Stimulated activated CD8-positive, alpha-beta memory T cell treated with anti-CD3 and anti-CD28 coated beads, Interleukin-7, amount 100 ng/mL, for 24 hours (primary cell): ENCODE measurements at places on chromosomes 7 and 10.

DNA sequence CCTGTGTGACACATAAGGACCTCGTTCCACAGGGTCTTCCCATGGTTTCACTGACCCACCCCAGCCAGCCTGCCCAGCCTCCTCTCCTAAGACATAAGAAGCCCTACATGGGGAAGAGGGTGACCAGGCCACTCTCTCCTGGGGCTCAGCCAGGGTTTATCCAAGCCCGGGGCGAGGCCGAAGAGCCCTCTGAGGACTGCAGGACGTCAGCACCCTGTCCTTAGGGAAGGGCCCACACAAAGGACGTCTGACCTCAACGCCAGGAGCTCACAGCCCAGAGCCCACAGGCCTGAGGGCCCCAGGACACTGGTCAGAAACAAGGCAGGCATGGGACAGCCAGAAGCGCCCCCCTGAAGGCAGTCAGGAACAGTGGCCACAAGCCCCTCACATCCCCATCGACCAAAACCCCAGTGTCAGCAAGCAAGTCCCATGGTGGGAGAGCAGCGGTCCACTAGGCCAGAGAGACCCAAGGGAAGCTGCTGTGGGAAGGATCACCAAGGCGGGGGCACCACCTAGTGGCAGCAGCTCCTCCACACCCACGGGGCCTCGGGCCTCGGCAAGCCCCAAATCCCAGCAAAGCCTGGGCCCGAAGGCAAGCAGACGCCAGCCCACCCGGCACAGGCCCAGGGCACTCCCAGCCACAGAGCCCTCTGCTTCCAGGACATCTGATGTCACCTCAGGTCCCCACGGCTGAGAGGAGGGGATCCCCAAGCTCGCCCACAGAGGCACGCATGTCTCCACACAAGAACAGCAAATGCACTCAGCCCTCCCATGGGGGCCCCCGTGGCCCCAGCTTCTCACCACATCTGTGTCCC lies 23.4 kb downstream of the MAD1L1 start:
- DNase-seq, result peak; percentile 4

DNA sequence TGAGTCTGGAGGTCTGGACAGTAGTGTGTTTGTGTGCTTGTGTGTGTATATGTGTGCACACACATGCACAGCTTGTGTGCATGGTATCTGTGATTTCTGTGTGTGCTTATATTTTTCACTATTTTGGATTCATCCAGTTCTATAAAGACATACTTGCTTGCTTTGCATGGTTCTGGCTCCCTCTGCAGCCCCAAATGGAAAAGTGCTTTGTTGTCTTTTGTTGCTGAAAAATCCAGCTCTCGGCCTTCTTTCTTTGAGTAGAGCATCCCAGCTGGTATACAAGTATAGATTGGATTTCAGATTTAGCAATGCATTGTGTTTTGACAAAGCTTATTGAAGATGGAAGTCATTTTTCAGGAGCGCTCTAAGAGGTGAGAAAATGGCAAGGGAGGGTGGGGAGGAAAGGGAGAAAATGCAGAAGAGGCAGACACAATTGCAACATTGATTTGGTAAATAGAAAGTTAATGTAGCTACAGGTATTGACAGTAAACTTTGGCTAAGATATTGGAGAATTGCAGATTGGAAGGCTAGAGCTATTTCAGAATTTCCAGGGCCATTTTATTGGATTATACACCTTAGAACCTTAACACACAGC lies 333.9 kb downstream of the AUTS2 start:
- no peak for DNase-seq

- DNase-seq, result no peak
Observed at GRCh38 chr10:118504467-118505205, 90.8 kb downstream of the PRLHR start.

DNA sequence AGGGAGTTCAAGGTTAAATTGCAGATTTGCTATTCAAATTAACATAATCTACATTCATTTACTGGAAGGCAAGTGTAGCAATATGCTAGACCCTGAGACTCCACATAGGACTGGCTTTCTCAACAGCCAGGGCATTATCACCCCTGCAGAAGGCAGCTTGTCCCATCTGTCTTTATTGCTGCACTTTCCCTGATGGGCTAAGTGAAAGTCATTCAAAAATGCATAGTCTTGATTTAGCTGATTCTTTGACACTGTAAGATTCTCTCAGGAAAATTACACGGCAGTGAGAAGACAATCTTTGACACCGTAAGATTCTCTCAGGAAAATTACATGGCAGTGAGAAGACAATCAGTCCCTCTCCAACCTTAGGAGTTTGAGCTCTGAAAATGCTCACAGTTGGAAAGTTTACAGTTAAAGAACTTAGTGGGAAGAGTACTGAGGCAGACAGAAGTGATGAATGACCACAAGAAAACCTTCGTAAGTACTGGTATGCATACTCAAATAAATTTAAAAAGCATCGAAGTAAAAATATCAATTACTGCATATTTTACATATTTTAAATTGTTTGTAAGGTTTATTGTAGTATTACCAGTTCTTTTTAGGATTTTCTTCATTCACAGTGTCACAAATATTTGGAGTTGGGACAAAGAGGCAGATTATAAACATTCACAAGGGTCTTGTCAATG lies 88.9 kb downstream of the RAPGEF5 start:
- no peak for DNase-seq

DNA sequence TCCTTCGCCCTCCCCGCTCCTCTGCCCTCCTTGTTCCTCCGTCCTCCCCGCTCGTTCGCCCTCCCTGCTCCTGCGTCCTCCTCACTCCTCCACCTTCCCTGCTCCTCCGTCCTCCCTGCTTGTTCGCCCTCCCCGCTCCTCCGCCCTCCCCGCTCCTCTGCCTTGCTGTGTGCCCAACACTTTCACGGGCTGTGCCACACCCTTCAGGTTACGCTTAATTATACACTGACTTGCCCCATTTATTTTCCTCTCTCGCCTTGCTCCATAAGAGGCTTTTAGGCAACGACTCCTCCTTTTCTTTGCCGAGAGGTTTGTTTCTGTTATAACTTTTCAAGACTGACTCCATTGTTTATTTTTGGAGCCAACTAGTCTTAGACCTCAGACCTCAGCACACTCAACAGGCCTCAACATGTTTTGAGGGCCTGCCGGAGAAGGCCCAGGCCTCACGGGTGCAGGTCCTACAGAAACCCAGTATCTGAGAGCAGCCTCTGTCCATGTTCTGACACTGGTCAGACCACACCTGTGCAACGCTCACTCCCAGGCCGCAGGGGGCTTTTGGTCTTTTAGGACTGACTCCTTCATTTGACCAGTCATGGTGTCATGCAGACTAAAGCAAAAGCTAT lies 18.2 kb upstream of the PRKAG2 start:
- no peak for DNase-seq

- no peak for DNase-seq
Observed at GRCh38 chr7:96308253-96308949, 13.5 kb downstream of the SLC25A13 start.

- no peak for DNase-seq
Observed at GRCh38 chr7:116438267-116438666, 61.3 kb upstream of the CAV2 start.

DNA sequence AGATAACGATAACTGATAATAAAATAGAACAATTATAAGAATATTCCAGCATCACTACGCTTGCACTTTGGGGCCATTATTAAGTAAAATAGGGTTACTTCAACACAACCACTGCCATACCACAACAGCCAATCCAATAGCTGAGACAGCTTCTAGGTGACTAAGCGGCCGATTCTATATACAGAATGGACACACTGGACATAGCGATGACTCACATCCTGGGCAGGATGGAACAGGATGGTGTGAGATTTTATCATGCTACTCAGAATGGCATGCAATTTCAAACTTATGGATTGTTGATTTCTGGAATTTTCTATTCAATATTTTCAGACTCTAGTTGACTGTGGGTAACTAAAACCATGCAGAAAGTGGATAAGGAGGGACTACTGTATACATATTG lies 920.9 kb downstream of the LRMDA start:
- DNase-seq, result no peak

DNA sequence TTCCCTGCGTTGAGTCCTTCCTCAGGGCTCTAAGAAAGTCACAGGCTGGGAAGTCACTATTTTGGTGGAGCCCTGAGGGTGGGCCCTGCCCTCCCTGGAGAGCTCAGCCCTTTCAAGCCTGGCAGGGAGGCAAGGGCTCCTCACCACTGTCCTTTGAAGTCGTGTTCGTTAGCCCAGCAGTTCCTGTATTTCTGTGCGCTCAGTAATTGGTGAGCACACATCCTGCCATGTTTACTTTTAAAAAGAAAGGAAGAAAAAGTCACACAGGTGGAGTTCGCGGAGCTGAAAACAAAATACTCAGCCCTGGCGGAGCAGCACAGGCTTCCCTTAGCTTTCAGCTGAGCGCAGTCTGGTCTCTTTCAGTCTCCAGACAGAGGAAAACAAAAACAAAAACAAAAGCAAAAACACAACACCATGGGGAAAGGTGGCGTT lies 37.1 kb downstream of the PRKCQ start:
- no peak for DNase-seq

GRCh38 chr7:101753316-101753715 lies 64.1 kb upstream of the CUX1 start:
- DNase-seq, result no peak

DNA sequence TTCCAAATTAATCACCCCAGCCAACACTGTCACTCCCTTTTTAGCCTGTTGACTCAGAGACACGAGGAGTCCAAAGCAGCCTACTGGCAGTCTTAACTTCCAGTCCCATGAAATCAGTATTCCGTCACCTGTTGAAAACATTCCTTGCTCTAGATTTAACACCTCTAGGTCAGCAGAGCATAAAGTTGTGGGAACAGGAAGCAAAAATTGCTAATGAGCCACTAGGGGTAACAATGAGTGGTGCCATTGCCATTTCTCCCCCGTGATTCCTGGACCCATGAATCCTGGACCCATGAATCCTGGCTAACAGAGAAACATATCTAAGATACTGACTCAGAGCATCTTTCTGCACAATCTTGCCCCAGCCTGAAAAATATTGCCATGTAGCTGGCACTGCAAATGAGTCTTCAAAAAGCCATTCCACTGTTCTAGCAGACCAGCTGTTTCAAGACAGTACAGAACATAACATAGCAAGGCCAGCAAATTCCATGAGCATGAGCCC lies 252.7 kb upstream of the PTER start:
- DNase-seq, result no peak

GRCh38 chr7:80468931-80469714 lies 42.7 kb downstream of the GNAT3 start:
- DNase-seq, result no peak

DNA sequence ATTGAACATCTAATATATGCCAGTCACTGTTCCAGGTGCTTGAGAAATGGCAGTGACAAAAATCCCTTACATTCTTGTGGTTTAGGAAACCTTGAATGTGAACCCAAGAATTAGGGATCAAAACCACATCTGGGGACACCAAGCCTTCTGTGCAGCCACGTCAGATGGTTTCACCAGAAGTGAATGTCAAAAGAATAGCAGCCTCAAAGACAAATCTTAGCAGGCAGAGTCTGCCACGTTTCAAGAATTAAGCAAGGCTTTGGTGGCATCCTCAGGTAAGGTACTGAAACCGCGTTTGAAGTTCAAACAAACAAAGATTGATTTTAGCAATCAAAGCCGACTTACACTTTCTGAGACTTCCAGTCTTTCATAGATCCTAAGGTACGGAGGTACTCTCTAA lies 225.5 kb upstream of the GNAI1 start:
- no peak for DNase-seq

GRCh38 chr7:98771941-98772603 lies 97.7 kb downstream of the TMEM130 start:
- no peak for DNase-seq
